ENCODE measurements at places on chromosomes 1 and 21.

DNA sequence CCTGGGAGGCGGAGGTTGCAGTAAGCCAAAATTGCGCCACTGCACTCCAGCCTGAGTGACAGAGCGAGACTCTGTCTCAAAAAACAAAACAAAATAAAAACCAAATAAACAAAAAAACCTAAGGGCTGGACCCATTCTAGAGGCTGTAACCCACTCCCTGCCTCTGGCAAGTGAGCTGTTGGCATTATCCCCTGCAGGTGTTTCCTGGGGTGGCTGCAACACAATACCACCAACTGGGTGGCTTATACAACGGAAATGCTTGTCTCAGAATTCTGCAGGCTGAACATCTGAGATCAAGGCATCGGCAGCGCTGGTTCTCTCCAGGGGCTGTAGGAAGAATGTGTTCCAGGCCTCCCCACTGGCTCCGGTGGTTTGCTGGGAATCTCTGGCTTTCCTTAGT is 15.2 kb downstream of the LRRC38 start:
- no peak for DNase-seq

DNA sequence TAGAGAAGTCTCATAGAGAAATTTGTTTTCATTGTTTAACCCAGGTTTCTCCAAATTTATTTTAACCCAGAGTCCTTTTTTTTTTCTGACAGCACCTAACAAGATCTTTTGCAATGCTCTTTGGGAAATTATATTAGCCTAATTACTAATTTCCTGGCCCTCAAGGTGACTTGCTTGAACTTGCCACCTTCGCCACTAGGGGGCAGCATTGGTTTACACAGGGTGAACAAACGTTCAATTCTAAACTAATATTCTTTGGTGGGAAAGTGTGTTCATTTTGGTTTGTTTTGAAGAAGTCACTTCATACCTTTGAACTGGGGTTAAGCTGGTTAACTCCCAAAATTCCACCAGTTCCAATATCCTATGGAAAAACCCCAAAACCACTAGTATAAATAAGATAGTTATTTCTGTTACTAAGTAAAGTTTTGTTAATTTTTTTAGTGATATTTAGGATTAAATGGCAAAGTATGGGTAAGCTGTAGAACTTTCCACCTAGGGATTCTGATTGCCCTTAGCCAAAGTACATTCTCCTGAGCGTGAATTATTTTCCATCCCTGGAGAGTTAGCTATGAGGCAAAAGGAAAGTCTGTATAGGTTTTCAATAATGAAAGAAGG is 13.0 kb downstream of the CCDC190 start:
- DNase-seq, result no peak

- DNase-seq, result no peak
These were observed 3.3 kb downstream of the SSBP3 start for GRCh38 chr1:54402896-54403295.

- DNase-seq, result no peak
These were observed 119.2 kb downstream of the DMRTB1 start for GRCh38 chr1:53578358-53578757.

- no peak for DNase-seq
These were observed 644.4 kb downstream of the ADGRL2 start for GRCh38 chr1:82445132-82445531.

DNA sequence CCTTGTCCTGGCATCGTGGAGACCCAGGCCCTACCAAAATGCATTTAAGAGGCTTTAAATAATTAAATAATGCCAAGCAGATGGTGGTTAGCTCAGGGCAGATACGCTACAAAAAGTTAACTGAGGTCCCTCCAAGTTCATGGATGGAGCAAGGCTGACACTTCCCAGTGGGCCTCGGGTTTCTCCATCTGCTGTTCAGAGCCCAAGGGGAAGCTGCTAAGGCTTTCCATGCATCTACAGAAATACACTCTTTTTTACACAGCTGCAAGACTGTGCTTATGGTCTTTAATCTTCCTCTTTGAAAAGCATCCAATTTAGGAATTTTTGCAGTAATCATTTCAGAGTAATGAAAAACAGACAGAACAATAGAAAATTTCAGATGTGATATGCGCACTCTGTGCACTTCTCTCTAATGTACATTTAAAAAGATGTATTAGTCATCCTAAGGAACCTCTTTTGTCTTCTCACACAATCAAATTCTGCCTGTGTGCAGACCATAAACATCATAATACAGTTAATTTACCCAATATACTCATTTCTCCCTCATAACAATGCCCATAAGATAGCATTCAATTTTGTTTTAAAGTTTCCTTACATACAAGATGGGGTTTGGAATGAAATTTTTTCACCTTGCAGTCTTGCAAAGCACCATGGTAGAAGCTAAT is 173.2 kb upstream of the ATP1B1 start:
- DNase-seq, result no peak
